ENCODE measurements at places on chromosomes 12 and 14.

GRCh38 chr12:49950273-49951251 lies at the start of gene AQP2:
Gene AQP2 (plus strand): TSS chr12:49950737. CDS start chr12:49950831, 94 bp downstream.
- DNase-seq: no peak

DNA sequence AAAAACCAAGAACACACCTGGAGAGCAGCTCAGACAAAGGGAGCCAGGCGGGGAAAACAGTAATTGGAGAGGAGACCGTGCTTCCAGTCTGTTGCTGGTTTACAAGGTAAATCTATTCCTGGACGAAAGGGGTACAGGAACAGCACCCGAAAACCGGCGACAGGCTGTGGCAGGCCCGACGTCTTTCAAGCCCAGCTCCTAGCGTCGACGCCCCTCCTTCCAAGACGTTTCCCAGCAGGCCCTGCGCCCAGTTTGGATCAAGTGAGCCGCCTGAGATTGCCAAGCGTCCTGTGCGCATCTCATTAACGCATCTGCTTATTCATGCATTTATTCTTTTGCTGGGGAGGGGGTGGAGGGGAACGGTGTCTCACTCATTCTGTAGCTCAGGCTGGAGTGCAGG lies 1.4 kb downstream of the C12orf56 start:
- DNase-seq: no peak

GRCh38 chr12:31815096-31815495 lies 86.3 kb upstream of the AMN1 start:
- DNase-seq: no peak

GRCh38 chr12:23756416-23756815 lies 193.1 kb downstream of the SOX5 start:
- DNase-seq: no peak

DNA sequence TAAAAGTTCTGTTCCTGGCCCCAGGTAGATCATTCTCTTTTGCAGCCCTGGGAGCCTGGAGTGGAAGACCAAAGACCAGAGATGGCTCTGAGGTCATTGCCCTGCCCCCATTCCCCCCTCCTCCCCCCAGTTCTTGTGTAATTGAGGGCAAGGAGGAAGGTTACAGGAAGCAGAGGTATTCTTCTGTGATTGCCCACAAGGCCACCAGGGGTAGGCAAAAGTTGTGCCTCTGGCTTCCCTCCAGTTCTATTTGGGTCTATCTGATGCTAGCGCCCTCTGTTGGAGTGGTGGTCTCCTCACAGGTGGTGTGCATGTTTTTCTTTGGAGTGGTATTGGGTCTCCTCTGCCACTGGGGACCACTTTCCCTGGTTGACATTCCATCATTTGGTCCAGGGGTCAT lies 41.2 kb upstream of the CRY1 start:
- no peak for DNase-seq

GRCh38 chr14:30573226-30573814 lies 14.4 kb downstream of the G2E3 start:
- DNase-seq: no peak

- DNase-seq: no peak
Observed at GRCh38 chr12:5481645-5482044, 49.7 kb downstream of the NTF3 start.

- no peak for DNase-seq
Observed at GRCh38 chr12:108667349-108667748, 33.7 kb upstream of the SELPLG start.

DNA sequence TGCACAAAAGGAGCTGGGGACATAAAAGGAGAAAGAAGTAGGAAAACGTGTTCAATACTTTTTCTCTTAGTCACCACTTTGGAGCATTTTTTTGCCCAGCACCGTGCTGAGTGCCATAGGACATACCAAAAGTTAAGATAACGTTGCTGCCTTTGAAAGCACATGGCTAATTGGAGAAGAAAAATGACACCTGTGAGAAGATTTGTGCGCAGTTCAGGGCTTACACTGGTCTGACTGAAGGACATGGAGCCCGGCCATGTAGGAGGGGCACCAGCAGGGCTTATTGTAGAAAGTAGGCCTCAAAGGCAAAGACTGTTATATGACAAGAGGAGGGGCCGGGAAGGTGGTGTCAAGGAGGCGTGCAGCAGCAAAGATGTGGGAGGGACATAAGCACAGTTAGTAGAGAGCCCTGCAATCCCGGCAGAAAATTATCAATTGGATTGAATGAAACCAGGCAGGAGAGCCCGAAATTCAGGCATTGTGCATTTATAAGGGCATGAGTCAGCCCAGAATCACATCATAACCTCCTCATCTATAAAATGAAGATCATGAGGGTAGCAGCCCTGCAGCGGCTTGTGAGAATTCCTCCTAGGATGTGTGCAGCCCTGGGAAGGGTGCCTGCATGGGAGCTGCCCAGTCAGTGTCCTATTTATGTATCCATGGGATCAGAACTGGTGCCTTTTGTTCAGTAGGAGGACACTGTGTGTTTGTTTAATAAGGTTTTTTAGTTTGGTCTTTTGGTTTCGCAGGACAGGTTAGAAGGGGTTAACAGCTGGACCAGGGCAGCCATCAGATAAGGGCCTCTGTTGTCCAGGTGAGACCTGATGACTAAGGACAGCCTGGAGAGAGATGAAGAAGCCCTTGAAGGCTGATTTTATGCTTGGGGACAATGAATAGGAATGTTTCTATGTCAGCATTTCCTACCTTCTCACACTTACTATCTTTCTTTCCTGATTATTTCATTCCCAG lies 122.4 kb downstream of the GPR135 start:
- no peak for DNase-seq

DNA sequence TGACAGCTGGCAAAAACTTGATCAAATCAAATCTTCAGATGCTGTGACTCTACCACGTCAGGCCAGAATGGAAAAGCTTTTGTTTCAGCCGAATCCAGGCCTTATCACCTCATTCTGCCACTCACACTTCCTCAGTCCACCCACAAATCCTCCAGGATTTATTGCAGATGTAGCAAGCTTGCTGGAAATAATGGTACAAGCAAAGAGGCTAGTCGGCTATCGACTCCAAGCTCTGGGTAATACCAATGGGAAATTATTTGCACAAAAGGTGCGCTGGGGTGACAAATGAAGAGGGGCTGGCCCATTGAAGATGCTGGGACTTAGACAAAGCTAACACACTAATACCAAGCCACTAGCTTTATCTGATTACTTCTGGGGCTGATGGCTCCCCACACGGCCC lies 250.5 kb downstream of the ASCL1 start:
- DNase-seq: no peak

DNA sequence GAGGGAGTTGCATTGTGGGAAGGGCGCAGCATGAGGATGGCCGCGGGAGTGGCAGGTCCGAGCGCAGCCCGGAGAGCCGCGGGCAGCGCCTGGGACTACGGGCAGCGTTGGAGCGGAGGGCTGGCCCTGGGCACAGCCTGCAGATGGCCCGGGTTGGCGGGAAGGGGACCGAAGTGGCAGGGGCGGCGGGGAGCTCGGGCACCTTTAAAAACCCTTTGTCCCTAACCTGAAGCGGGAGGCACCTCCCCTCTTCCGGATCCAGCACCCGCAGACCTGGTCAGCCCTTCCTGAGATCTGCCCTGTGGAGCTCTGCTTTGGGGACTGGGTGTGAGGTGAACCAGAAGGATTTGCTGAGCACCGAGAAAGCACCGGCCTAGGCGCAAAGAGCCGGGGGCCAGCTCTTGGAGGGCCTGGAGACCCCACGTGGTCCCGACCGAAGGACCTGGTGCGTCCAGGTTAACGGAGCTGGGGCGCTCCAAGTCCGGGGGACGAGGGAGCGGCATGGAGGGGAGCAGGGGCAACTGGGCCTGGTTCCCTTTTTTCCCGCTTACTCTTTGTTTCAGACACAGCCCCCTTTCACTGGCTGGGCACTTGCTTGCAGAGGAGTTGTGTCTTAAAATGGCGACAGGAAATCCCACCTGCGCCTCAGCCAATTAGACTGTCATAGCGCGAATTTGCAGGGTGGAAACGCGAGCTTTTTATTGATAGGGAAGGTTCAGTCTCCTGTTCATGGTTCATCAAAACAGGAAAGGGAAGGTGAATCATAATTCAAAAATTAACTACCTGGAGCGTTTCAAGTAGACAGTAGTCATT lies 792 bp upstream of the SLC38A1 start:
- DNase-seq: peak; percentile 51

- no peak for DNase-seq
Observed at GRCh38 chr14:36134038-36134437, 42.5 kb downstream of the PTCSC3 start.

- no peak for DNase-seq
Observed at GRCh38 chr12:131052929-131053328, 99.2 kb downstream of the ADGRD1 start.

DNA sequence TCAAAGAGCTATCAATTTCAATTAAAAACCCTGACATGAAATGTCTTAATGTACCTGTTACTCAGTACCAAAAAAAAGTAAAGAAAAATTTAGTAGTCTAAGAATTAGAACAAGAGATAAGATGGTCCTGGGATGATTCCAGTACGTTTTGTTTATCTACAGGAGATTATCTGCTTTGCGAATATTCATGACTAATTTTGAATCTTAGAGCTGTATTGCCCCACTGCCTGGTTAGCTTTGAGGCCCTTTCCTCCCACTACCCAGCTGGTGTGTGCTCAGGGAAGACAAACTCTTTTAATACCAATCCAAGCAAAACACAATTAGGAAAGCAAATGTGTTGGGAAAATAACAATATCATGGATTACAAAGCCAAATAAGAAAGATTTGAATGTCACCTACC lies 263.5 kb downstream of the FOXG1 start:
- DNase-seq: no peak

- DNase-seq: no peak
Observed at GRCh38 chr14:95516554-95517181, at the start of gene SYNE3. Gene SYNE3 (minus strand): TSS chr14:95516650. CDS start chr14:95475821, 40,829 bp downstream.

GRCh38 chr12:23684121-23684520 lies 265.3 kb downstream of the SOX5 start:
- DNase-seq: no peak

- DNase-seq: no peak
Observed at GRCh38 chr14:81981307-81981675, 447.6 kb upstream of the SEL1L start.

GRCh38 chr14:71625175-71625574 lies 307.1 kb upstream of the RGS6 start:
- no peak for DNase-seq

GRCh38 chr14:63383776-63384367 lies 65.1 kb upstream of the GPHB5 start:
- peak; percentile 0 for DNase-seq

DNA sequence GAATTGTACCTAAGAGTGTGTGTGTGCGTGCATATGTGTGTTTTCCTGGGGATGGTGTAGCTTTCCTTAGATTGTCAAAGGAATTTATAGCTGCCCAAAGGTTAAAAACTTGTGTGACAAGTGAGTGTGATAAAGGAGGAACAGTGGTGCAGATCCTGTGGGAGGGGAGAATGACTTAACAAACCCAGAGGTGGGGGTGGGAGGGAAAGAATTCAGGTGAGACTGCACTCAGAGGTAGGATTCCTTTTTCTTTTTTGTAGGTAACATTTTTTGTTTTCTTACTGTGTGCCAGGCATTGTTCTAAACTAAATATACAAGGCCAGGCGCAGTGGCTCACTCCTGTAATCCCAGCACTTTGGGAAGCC lies 45.3 kb upstream of the SINHCAF start:
- no peak for DNase-seq

DNA sequence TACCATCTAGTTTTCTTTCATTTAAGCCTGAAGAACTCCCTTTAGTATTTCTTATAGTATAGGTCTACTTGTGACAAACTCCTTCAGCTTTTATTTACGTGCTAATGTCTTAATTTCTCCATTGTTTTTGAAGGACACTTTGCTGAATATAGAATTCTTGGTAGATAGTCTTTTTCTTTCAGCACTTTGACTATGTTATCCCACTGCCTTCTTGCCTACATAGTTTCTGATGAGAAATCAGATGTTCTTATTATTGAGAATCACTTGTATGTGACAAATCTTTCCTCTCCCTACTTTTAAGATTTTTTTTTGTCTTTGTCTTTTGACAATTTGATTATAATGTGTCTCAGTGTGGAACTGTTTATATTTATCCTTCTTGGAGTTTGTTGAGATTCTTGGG lies 5.1 kb upstream of the MIS18BP1 start:
- DNase-seq: no peak

DNA sequence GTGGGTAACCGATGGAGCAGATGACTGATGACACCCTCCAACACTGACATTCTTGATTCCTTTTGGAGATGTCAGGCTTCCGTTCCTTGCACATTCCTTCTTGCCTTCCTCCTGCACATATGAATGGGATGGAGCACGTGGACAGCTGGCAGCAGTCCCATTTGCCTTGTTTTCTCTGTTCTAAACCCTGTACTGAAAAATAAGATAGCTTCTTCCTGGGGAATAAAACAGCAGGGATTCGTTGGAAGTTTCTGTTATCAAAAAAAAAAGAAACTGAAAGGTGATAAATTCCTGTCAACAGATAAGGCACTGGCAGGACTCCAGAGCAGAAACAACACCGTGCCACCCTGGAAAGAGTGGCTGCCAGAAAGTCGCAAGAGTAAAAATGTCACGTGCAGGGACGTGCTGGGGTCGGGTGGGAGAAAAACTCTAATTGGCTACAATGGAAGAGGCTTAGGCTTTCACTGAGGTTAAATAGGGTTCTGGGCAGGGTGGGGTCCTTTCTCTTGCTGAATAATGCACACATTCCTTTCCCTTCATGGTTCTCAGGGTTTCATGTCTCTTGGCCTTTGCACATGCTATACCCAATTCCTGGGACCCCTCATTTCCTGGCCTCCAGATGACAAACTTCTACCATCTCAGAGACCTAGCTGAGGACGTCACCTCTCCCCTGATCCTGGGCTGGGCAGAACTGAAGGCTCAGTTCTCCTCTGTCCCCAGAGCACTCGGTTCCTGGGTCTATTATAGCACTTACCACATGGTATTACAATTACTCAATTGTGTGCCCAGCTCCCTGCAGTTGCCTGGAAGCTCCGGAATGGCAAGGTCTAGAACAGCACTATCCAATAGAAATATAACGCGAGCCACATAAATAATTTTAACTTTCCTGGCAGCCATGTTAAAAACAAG lies 7.0 kb upstream of the NUAK1 start:
- no peak for DNase-seq

- no peak for DNase-seq
Observed at GRCh38 chr12:18139254-18139653, 49.3 kb upstream of the RERGL start.

- no peak for DNase-seq
Observed at GRCh38 chr14:53411125-53411524, 258.0 kb upstream of the DDHD1 start.
